Putamen (tissue), 1 donor: ENCODE measurements at places on chromosomes 1 and 21.

GRCh38 chr1:190000365-190000872 lies 477.2 kb downstream of the BRINP3 start:
- DNase-seq, result no peak

DNA sequence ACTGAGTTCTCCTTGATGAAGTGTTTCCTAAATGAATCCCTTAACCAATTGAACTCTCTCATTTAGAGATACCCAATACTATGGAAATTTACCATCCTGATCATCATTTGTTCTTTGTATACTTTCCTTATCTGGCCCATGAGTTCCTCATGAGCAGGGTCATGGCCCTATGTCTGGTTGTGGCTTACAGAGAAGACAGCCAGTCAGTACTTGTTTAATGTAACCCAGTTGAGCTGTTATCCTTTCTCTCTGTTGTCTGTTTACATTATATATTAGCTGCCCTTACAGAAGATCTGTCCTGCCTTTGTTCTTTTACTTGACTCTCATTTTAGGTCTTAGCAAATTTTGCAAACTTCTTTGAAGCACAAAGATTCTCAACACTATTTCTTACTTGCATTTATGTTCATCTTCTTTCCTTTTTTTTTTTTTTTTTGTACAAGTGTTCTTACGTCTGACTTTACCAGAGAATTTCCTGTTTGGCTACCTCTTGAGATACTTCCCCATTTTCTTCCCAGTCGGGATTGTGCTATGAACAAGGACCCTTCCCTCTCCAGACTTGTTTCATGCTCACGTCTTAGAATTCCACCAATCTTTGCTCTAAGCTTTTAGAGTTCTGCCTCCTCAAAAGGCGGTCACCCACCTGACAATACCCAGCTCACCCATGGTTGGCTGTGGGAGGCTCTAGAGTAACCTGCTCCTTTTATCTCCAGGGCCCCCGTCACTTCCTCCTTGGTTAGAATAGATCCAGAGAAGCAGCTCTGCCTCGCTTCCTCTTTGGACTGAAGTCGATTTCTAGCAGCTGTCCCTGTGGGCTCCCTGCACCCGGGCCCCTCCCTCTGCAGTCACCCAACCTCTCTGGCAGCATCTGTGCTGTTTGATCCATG lies 53.6 kb upstream of the RUNX1 start:
- DNase-seq, result peak; percentile 19

DNA sequence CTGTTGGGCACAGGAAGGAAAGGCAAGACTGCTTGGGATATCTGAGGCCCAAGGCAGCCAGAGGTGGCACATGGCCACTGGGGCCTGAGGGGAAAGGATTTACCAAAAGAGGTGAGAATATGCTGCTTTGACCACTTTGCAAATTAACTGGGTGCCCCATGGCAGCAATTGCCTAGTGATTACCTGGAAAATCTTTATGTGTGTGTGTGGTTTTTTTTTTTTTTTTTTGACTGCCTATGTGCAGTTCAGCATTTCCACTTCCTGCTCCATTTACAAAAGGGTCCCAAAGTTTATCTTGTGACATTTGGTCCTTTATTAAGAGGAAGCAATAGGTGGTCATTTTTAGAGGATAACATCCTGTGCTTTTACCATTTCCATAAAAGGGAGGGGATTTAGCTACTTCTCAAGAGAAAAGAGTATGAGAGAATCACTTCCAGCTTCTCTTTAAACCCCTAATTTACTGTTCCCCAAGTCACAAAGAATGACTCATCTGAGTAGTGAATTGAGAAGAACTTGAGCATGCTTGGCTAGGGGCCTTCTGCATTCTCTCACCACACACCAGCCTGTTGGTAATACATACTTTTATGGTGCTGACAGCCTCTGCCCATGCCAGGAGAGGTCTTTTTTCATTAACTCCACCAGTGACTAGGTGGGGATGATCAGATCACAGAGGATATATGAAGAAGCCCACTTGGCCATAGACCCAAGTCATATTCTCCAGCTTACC lies 52.1 kb downstream of the SYDE2 start:
- no peak for DNase-seq

DNA sequence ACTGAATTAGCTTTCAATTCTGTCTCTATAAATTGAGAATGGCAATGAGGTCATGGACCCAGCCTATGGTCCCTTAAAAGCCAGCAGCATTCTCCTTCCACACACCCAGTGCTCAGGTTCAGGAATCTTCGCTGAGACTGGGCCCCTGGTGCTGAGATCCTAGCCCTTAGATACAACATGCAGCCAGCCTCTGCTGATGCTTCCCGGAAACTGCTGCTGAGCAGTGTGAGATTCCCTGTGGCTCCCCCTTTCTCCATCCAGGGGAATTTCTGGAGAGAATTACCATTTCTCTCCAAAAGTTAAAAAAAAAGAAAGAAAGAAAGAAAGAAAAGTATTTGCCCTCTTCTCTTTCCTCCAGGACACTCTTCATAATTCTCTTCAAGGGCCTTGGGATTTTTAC lies 31.7 kb upstream of the RALGPS2 start:
- DNase-seq, result no peak

DNA sequence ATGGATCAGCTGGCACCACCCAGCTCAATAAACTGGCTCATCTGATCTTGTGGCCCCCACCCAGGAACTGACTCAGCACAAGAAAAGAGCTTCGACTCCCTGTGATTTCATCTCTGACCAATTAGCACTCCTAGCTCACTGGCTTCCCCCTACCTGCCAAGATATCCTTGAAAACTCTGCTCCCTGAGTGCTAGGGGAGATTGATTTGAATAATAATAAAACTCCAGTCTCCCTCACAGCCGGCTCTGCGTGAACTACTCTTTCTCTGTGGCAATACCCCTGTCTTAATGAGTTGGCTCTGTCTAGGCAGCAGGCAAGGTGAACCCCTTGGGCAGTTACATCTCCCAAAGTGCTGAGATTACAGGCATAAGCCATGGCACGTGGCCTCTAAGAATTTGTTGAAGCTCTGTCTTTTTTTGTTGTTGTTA lies 11.8 kb upstream of the RHBDL2 start:
- DNase-seq, result no peak

DNA sequence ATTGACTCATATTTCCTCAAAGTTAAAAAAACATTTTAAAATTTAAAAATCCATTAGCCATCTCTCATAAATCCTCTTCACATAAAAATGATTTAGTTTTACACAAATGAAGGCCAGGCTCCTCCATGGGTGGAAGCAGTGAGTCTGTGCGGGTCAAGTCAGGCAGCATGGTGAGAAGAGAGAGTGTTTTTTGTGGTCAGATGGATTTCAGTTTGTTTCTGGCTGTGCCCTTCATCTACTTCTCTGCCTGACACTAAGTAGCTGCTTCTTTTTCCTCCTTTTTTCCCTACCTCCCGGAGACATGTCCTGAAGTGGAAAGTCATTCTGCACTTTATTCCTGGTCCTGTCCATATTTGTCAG lies 10.3 kb downstream of the PLA2G4A start:
- no peak for DNase-seq

DNA sequence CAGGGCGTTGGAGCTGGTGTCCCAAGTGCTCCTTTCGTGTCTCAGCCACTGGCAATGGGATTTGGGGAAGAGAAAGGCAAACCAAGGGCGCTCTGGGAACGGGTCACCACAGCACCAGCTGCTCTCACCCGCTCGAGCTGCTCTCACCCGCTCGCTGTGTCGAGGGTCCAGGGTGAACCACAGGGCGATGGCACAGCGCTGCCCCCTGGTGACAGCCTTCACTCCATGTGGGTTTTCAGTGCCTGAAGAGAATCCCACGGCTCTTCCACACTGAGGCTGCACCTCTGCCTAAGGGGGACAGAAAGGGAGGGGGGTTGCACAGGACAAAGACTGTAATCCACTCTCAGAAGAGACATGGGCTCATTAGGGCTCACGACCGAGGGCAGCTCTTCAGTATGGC lies 7.1 kb upstream of the CLDN19 start:
- no peak for DNase-seq

DNA sequence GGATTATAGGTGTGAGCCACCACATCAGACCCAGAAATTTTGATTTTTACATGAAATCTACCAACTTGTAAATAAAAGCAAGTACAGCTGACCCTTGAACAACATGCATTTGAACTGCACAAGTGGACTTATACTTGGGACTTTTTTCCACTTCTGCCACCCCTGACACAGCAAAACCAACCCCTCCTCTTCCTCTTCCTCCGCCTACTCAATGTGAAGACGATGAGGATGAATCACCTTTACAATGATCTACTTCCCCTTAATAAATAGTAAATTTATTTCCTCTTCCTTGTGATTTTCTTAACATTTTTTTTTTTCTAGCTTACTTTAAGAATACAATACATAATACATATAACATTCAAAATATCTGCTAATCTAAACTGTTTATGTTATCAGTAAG lies 17.5 kb upstream of the YRDC start:
- DNase-seq, result no peak

GRCh38 chr1:234884701-234885100 lies 243.9 kb downstream of the TOMM20 start:
- DNase-seq, result no peak

GRCh38 chr1:227887697-227888403 lies 59.9 kb downstream of the WNT9A start:
- DNase-seq, result peak; percentile 28

DNA sequence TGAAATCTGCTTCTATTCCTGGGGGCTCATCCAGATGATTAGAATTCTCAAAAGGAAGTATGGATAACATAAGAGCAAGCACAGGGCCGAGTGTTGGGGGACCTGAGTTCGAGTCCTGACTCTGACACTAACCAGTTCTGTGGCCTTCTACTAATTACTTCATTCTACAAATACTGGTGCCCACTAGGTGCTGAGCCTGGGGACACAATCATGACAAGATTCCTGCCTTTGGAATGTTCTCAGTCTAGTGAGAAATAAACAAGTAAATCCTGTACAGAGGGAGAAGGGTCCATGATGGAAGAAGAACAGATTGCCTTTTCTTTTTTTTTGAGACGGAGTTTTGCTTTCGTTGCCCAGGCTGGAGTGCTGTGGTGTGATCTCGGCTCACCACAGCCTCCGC lies 2.2 kb upstream of the NUAK2 start:
- no peak for DNase-seq

DNA sequence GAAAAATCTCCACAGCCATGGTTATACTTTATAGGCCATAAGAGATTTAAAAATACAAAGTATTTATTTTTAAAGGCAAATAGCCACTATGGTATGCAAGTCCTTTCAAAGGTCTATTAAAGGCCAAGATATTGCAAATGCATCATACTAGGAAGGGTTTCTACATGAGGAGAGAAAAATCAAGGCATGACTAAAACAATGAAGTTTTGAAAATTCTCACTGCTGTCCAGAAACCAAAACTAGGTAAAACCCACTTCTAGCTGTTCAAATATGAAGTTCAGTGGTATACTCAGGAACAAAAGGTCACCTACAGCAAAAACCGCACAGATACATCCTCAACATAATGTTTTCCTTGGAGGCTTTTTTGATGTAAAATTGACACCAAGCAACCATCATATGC lies 75.0 kb downstream of the EPS15 start:
- no peak for DNase-seq
